ENCODE measurements at places on chromosomes 16 and 17.

- no peak for DNase-seq
Measured at GRCh38 chr17:66805567-66805966, 29.4 kb upstream of the CACNG5 start.

GRCh38 chr17:81396722-81397313 is 1.6 kb downstream of the BAHCC1 start:
- no peak for DNase-seq

DNA sequence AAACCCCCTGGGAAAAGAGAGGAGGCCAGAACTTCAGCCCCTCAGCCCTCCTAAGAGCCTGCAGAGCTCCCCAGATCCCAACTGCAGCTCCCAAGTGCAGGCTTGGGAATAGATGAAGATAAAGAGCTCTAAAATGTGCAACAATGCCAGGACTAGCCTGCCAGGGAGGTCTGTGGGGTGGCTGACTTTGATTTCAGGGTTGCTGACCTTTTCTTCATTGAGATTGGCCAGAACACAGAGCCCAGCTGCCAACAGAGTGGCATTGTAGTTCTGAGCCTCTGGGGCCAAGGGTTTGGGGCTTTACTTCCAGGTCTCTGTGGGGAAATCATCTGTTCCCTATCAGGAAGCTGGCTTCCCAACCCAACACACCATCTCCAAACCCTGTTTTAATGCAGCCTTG is 120.6 kb downstream of the COPRS start:
- DNase-seq: no peak

DNA sequence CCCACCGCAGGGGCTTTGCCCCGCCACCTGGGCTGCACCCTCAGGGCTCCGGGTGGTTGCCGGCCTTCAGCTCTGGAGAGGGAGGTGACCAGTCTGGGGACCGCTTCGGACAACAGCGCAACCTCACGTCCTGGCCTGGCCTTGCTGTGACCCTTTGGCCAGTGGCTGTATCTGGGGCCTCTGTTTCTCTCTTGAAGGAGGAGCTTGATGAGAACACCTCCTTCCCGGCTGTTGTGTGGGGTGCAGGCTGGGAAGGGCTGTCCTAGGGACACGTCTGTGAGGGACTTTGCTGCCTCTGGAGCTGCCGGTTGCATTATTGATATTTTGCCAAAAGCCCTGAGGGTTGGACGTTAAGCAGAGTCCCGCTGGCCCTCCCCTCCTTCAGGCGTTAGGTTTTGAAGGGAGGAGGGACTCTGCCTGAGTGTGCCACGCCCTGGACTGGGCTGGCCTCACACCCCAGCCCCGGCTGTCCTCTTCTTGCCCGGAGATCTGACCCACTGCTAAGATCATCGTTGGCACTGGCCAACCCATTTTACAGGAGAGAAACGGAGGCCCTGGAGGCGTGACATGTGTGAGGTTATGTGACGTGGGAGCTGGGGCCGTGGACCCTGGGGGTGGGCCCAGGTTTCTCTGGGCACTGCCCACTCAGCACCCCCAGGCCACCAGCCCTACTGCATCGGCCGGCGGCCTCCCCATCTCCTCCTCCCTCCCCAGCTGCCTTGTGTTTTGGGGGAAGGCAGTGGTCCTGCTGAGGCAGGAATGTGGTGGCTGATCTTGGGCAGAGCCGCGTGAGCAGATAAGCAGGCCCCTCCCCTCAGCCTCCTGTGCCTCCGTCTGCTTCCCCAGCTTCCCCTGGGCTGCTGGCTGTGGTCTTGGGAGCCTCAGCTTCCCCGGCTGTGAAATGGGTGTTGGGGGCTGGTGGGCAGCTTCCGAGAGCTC is 8.5 kb downstream of the ZFPM1 start:
- no peak for DNase-seq

- DNase-seq: no peak
Measured at GRCh38 chr17:9728564-9728963, 62.8 kb downstream of the DHRS7C start.

DNA sequence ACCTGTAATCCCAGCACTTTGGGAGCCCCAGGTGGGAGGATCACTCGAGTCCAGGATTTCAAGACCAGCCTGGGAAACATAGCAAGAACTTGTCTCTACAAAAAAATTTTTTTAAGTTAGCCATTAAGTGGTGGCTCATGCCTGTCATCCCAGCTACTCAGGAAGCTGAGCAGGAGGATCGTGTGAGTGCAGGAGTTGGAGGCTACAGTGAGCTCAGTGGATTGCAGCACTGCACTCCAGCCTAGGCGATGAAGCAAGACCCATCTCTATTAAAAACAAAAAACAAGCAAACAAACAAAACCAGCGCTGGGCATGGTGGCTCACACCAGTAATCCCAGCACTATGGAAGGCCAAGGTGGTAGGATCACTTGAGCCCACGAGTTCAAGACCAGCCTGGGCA is 38.0 kb downstream of the HEATR3 start:
- no peak for DNase-seq

- DNase-seq: no peak
Measured at GRCh38 chr17:78651554-78651953, 74.4 kb upstream of the DNAH17 start.

DNA sequence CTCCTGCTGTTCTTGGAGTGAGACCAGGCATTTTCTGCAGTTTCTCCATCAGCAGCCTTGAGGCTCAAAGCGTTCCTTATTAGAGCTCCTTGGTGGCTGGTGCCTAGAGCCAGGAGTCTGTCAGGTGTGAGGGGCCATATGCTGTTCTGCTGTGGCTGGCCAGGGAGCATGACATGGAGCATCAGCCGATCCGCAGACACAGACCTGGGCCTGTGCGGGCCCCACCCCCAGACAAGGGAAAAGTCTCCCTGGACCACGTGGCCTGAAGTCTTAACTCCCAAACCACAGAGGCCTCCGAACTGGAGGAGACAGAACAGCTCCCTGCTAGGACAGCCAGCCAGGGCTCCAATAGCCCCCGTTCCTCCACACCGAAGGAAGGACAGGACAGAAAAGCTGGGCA is 162.7 kb upstream of the CIBAR2 start:
- DNase-seq: no peak

- DNase-seq: no peak
Measured at GRCh38 chr17:17134957-17135333, 71.2 kb downstream of the PLD6 start.

GRCh38 chr16:73186752-73187601 is 139.0 kb upstream of the ZFHX3 start:
- no peak for DNase-seq

DNA sequence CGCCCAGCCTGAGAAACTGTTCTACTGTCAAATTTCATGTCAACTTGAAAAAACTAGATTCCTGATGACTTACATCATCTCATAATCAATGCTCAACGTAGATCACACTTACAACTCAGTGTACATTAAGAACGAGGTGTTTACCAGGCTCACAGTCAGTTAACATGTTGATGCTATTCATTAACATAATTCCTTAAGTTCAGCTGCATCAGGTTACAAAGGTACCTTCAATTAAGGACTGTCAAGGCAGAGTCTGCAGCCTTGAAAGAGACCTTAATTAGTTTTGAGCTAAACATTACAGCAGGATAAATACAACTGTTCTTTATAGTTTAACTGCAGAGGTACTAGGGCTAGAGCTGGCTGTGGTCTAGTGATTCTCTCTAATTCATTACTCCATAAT is 1.9 kb downstream of the GNA13 start:
- no peak for DNase-seq

DNA sequence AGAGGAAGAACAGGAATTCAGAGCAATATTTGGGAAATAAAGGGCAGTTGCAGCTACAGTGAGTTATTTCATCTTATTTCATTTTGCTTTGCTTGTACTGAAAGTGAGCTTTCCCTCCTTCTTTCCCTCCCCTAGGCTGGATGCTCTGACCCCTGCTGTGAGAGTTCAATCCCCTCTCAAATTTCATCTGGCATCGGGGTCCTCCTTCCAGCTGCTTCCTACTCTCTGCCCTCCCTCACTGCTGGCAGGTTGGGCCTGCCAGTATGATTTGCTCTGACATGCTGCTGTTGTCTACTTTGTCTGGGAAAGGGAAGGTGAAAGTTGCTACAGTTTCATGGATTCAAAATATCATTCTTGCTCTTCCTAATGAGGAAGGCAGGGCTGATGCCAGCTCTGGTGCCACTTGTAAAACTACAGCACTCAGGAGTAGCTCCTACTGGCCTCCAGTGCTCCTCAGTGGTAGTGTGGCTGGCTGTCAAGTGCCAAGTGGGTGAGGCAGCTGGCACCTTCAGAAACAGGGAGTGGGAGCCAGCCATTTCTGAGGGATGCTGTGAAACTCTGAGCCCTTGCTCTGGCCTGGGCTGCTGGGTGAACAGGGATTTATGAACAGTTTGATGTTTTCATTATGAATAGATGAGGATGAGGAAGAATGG is 408.6 kb downstream of the HAPSTR1 start:
- no peak for DNase-seq

GRCh38 chr17:61259360-61259759 is 140.3 kb upstream of the TBX2 start:
- no peak for DNase-seq

DNA sequence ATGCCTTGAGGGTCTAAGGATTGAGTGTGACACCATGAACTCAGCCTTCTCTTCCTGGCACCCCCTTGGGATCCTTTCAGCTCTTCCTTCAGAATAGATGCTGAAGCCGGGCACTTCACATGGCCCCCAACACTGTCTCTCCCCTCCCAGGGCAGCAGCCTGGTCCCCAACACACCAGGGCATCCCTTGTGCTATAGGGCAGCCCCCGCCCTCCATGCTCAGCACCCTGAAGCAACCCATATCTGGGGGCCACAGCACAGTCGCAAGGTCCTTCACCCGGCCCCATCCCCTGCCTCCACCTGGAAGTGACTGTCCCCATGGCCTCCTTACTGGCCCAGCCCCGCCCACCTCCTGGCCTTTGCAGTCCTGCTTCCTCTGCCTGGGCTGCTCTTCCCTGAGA is 143.1 kb downstream of the C16orf95 start:
- DNase-seq: no peak

DNA sequence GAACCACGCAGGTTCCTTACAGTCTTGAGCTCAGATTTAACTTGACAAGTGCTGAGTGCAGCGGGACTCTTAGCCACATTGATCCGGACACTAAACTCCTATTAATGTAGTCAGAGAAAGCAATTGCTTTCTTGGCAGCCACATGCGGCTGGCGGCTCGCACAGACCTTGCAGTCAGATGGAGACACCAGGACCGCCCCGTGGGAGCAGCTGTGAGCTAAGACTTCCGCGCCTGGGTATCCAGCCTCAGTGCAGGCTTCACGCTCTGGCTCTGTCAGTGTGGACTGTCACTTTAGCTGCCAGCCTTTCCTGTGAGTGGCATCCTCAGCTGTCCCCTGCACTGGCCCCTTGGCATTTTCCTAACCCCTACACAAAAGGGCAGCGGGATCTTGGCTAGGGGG is 80.9 kb upstream of the NLRP1 start:
- no peak for DNase-seq

DNA sequence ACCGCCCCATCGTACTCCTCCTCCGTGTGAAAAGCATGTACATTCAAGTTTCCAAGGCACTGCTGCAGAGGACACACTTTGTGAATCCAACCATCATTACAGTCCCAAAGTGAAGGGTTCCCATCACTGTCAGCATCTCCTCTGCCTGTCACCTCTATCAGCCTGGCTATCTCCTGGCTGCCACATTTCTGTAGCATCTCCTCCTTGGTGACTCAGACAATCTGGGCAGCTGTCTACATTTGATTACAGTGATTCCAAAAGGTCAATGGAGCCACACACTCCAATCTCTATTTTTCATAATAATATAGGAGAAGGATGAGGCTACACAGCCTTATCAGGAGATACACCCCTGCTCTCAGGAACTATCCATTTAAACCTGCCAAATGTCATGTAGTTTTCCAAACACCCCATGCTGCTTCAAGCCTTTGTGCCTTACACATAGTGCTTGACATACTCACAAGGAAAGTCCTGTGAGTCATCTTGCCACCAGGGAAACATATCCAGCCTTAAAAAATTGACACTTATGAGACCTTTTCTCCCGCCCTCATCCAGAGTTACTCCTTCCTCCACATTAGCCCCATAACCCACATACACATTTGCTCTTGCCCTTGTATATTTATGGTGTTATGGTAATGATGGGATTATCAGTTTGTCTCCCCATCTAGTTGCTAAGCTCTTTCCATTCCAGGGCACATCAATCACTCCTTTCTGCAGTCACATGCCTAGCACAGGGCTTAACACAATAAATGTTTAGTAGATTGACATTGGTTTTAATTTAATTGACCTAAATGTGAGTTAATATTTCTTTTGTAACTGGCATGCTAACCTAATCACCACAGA is 250.1 kb upstream of the CDH5 start:
- no peak for DNase-seq

DNA sequence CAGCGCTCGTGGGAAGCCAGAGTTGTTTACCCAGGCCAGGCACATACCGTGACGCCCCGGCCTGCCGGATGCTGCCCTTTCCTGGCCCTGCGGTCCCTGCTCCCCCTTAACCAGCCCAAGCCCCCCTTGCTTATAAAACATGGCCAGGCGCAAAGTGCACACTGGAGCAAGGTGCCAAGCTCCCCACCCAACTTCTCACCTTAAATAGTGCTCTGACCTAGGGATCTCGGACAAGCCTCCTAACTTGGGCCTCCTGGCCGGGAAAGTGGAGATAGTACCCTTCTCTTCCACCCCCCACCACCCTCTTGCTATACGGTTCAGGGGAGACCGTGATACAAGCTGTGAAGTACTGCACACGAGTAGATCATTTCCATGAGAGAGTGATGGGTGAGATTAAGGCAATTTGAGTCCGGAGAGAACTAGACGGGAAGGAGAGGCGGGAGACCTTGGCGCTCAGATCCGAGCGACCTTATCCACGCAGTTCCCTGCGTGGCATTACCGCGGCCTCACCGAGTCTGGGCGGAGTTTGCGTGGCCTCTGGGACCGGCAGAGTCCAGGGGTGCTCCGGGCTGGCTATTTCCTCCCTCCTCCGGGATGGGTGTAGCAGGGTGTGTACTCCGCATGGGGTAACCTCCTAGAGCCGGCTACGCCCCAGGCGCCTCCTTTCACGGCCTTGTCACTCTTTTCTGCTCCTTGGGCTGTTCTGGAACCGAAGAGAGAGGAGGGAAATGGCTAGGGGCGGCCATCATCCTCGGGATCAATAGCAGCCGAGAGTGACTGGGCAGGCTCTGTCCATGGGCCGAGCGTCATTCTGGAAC is 4.4 kb upstream of the LHX1 start:
- no peak for DNase-seq

DNA sequence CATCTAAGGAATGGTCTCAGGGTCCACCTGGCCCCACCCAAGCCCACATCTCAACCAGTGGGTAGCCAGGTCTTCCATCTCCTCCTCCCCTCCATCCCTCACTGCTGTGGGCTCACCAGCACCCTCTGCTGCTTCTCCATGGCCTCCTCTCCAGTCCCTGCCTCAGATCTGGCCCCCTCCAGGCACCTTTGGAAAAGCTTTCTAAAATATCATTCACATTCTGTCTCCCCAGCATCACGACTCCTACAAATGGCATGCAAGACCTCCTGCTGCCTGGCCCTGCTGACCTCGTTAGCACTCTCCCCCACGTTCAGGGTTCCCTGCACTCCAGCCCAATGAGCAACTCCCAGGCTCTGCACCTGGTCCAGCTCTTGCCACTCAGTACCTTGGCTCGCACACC is 13.7 kb downstream of the GLP2R start:
- no peak for DNase-seq

DNA sequence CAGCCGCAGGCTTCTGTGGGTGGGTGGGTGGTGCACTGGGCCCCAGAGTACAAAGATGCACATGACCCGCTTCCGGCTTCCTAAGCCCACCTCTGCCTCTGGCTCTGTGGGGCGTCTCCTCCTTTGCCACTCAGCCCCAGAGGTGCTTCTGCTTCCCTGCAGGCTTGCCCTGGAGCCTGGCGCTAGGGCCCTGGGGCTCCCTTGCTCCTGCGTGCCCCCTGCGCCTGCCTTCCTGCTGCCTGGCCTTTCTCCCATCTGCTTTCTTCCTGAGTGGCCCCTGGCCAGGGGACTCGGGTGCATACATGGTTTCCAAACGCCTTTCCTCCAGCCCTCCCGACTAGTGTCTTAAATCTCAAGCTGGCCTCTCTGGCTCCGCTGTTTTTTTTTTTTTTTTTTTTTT is 3.4 kb downstream of the WWOX start:
- no peak for DNase-seq
